ENCODE measurements at places on chromosomes 3 and 15. TPM values are rescaled to one million over a fixed set of nuclear protein-coding genes. Genes with fewer than 3 reads are reported as not detected.

SH2D7 gene
- not detected for total RNA-seq

LHFPL4 gene
- total RNA-seq = 1.1 TPM

LPCAT4 gene
- 9.6 TPM for total RNA-seq

SAXO2 gene
- 2.1 TPM for total RNA-seq

DNA sequence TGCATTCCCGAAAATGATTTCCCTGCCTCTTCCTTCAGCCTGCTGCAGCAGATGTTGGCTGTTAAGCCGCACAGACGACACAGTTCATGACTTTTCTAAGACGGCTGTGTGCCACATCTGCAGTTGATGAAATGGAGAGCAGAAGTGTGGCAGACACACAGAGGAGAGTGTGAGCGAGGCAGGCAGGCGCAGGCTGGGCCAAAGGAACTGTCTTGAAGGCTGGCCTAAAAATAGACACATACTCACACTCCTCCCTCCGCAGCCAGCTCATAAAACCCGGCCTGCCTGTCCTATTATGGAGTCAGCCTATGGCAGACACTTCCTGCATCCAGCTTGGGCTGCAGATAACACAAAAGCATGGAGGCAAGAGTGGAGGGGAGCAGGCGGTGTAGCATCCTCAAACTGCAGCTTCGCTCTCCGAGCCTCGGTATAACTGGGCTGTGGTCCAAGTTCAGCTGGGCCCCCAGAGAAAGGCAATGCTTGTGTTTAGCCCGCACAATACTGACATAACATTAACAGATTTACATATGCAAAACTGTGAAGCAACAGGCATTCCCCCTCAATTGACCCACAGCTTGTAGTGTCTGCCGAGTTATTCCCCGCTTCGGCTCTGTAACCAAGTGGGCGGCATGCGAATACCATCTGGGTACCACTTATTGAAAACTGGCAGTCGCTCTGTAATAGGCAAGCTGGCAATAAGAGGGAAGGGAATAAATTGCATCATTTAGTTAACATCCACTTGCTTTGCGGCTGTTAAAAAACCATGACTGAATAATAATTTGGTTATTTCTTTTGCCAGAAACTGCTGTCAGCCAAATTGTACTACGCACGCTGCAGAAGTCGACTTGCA, 40.8 kb downstream of the FOXP1 start:
- no peaks in the 10 kb centered on the region for H3K27me3 ChIP-seq
- peak; percentile 96 for DNase-seq
- H3K4me3 ChIP-seq = no peak overlapping the region
- H3K27ac ChIP-seq = peak overlapping the region; percentile 78

GRCh38 chr15:67134871-67135492, 69.6 kb downstream of the SMAD3 start:
- H3K36me3 ChIP-seq = no peaks in the 10 kb centered on the region
- H3K27me3 ChIP-seq = no peaks in the 10 kb centered on the region
- peak; percentile 66 for DNase-seq
- peak overlapping the region; percentile 79 for H3K27ac ChIP-seq
- H3K4me1 ChIP-seq = peaks cover 95% of the 10 kb centered on the region

DNA sequence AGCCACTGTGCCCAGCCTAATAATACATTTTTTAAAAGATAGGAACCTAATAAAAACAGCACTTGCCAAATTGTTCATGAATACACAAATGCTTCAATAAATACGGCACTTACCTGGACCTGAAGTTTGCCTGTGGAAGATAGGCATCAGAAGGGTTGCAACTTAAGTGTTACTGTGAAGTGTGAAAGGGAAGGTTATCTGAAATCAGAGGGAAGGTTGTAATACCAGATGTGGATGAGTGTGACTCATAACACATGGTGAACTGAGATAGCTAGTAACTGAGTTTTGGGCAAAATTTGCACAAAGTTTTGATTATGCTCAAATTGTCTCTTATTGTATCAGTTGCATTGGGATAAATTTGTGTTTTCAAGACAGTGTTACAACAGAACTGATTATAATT, 68.0 kb downstream of the ATP11B start:
- H3K4me3 ChIP-seq = no peak overlapping the region
- H3K36me3 ChIP-seq = peaks cover 4% of the 10 kb centered on the region
- no peak for DNase-seq
- no peaks in the 10 kb centered on the region for H3K4me1 ChIP-seq

C3orf20 gene
- 0.16 TPM for total RNA-seq

DNA sequence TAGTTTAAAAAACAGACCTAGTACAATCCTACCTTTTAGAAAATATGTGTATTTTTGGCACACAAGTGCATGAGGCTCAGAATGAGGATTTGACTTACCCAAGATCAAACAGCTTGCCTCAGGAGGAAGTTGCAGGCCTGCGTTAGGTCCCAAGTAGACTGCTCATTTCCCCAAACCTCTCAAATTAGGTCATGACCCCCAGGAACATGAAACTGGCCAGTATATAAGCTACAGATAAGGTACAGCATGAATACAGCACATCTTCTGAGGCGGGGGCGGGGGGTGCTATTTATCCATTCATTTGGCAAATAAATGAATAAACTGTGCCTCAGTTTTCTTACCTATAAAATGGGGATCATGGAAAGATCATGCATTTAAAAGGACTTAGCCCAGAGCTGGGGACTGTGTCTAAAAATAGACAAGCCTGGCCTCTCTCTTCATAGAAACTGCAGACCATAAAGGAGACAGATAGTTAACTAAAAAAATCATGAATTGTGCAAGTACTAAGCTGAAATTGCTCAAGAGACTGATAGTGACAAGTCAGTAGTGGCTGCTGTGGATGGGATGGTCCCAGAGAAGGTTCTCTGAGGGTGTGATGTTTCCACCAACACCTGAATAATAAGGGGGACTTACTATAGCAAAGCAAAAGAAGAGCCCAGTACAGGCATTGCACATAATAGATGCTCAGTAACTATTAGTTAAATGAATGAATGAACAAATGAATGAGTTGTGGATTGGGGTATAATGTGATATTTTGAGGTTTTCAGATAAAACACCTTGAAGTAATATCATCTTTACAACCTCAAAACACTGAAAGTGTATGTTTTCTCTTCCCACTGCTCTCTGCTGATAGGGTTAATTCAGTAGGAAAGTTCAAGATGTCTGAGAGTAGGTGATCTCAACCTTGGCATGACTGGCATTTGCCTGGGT, 258.5 kb upstream of the PROK2 start:
- H3K4me1 ChIP-seq = peaks cover 17% of the 10 kb centered on the region
- H3K36me3 ChIP-seq = no peaks in the 10 kb centered on the region
- DNase-seq = no peak
- no peak overlapping the region for H3K27ac ChIP-seq

- peaks cover 67% of the 10 kb centered on the region for H3K4me1 ChIP-seq
- H3K27ac ChIP-seq = no peak overlapping the region
- no peaks in the 10 kb centered on the region for H3K27me3 ChIP-seq
- H3K4me3 ChIP-seq = no peak overlapping the region
- no peaks in the 10 kb centered on the region for H3K36me3 ChIP-seq
These were observed 64.5 kb downstream of the TCF12 start for GRCh38 chr15:56982987-56983386.

DNA sequence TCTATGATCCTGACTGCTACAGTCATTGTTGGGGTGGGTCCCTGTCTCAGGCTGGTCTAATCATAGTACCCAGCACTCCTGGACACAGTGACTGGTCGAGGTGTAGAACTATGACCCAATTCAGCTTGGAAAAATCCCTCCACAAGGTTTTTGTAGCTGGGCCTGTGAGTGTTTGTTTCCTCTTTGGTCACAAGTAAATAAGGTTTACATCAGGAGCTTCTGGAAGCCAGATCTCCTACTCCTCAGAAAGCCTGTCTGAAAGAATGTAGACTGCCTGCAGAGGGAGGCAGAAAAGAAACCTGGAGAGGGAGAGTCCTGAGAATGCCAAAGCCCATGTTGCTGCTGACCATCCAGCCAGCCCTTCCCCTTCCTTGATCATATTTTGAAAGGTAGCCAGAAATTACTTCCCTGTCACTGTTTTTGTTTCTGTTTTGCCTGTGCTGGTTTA, 123.2 kb downstream of the RAP2B start:
- H3K27me3 ChIP-seq = no peaks in the 10 kb centered on the region
- H3K4me3 ChIP-seq = no peak overlapping the region
- no peaks in the 10 kb centered on the region for H3K36me3 ChIP-seq
- peak overlapping the region; percentile 49 for H3K27ac ChIP-seq
- H3K4me1 ChIP-seq = no peaks in the 10 kb centered on the region

GRCh38 chr15:69662645-69663000, 210.0 kb downstream of the RPLP1 start:
- no peaks in the 10 kb centered on the region for H3K4me1 ChIP-seq
- no peak for DNase-seq
- no peaks in the 10 kb centered on the region for H3K27me3 ChIP-seq
- H3K36me3 ChIP-seq = no peaks in the 10 kb centered on the region
- H3K27ac ChIP-seq = no peak overlapping the region
- no peak overlapping the region for H3K4me3 ChIP-seq

DNA sequence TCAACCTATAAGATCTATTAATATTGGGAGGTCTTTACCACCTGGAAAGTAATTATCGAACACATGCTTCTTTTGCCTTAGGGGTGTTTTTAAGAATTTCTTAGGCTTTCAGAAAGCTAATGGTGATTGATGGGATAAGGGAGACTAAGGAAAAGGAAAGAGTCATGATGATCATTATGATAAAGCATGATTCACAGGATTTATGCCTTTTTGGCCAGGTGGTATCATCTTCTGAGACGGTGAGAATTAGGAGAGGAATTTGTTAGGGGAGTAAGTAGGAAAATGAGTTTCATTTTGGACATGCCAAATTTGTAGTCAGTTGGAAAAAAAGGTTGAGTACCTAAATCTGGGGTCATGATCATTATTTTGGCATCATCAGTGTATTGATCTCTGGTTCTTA, 8.9 kb downstream of the ARMC8 start:
- no peak for DNase-seq
- H3K36me3 ChIP-seq = no peaks in the 10 kb centered on the region
- no peaks in the 10 kb centered on the region for H3K4me1 ChIP-seq
- no peak overlapping the region for H3K4me3 ChIP-seq
- no peaks in the 10 kb centered on the region for H3K27me3 ChIP-seq

GRCh38 chr15:84962955-84963354, 18.7 kb upstream of the PDE8A start:
- H3K4me3 ChIP-seq = no peak overlapping the region
- no peaks in the 10 kb centered on the region for H3K4me1 ChIP-seq
- DNase-seq = no peak

DNA sequence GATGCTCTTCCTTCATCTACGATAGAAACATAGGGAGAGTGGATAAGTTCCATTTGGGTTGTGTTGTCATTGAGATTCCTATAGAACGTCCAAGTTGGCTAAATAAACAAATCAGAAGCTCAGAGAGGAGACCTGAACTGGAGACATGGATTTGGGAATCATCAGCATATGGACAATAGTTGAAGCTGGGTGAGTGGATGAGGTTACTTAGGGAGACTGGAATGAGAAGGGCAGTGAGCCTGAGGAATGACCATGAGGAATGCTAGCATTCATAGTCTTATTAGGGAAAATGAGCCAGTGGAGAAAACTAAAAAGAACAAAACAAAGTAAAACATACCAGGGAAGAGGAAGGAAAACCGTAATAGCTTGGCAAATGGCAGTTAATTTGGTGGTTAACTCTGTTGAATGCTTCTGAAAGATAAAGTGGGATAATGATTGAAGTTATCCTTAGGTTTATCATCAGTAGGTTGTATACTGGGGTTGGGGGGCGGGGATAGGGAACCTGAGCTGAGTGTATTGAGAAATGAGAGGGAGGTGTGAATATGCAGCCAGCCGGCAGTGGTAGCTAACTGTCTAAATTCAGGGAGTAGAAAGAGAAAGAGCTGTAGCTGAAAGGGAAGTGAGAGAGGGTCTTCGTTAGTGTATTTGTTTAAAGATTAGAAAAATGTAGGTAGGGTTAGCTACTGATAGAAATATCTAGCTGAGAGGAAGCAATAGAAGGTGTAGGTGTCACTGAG, 74.6 kb downstream of the ARHGEF26 start:
- no peak for DNase-seq
- H3K4me3 ChIP-seq = no peak overlapping the region
- H3K27me3 ChIP-seq = no peaks in the 10 kb centered on the region
- peaks cover 25% of the 10 kb centered on the region for H3K36me3 ChIP-seq
- peaks cover 36% of the 10 kb centered on the region for H3K4me1 ChIP-seq

GRCh38 chr3:29922992-29923746, 642.3 kb downstream of the RBMS3 start:
- H3K36me3 ChIP-seq = no peaks in the 10 kb centered on the region
- H3K27ac ChIP-seq = no peak overlapping the region
- peak; percentile 65 for DNase-seq
- H3K27me3 ChIP-seq = no peaks in the 10 kb centered on the region
- H3K4me3 ChIP-seq = no peak overlapping the region

GRCh38 chr3:126569390-126569975, 10.8 kb upstream of the C3orf22 start:
- DNase-seq = no peak
- no peaks in the 10 kb centered on the region for H3K4me1 ChIP-seq
- no peak overlapping the region for H3K4me3 ChIP-seq
- peaks cover 5% of the 10 kb centered on the region for H3K27me3 ChIP-seq

GRCh38 chr3:107752202-107752990, 229.6 kb downstream of the BBX start:
- H3K36me3 ChIP-seq = peaks cover 29% of the 10 kb centered on the region
- no peak for DNase-seq
- no peaks in the 10 kb centered on the region for H3K27me3 ChIP-seq
- no peaks in the 10 kb centered on the region for H3K4me1 ChIP-seq
- no peak overlapping the region for H3K27ac ChIP-seq

Data from sigmoid colon (tissue), 7 donors.